Bronchial smooth muscle cell (primary cell): ENCODE measurements at places on chromosomes 2 and 18. TPM values are rescaled to one million over a fixed set of nuclear protein-coding genes. Genes with fewer than 3 reads are reported as not detected.

The MRPL30 gene
- 17.5 and 32.9 TPM in 2 replicates for total RNA-seq

The APCDD1 gene
- total RNA-seq, result not detected in 2 replicates

The EPHA4 gene
- 3.0 and 9.0 TPM in 2 replicates for total RNA-seq

The SERPINB3 gene
- total RNA-seq, result 0.09 TPM in 1 of 2 replicates, not detected in the other

The ALPG gene
- total RNA-seq, result not detected in 2 replicates

The GAREM1 gene
- total RNA-seq, result 1.4 and 3.3 TPM in 2 replicates

The REG1B gene
- not detected in 2 replicates for total RNA-seq

The TM4SF20 gene
- total RNA-seq, result under 0.01 TPM in 1 of 2 replicates, not detected in the other

The EXOC6B gene
- total RNA-seq, result 20.8 and 21.6 TPM in 2 replicates

The NDUFB3 gene
- 121 and 146 TPM in 2 replicates for total RNA-seq

The OTOS gene
- total RNA-seq, result not detected in 2 replicates

The GRB14 gene
- 0.17 and 4.1 TPM in 2 replicates for total RNA-seq

The HNRNPLL gene
- 27.0 and 37.5 TPM in 2 replicates for total RNA-seq

The COBLL1 gene
- total RNA-seq, result 1.1 and 2.5 TPM in 2 replicates

The MEP1B gene
- not detected in 2 replicates for total RNA-seq
